ENCODE measurements at places on chromosomes 16 and 17.

DNA sequence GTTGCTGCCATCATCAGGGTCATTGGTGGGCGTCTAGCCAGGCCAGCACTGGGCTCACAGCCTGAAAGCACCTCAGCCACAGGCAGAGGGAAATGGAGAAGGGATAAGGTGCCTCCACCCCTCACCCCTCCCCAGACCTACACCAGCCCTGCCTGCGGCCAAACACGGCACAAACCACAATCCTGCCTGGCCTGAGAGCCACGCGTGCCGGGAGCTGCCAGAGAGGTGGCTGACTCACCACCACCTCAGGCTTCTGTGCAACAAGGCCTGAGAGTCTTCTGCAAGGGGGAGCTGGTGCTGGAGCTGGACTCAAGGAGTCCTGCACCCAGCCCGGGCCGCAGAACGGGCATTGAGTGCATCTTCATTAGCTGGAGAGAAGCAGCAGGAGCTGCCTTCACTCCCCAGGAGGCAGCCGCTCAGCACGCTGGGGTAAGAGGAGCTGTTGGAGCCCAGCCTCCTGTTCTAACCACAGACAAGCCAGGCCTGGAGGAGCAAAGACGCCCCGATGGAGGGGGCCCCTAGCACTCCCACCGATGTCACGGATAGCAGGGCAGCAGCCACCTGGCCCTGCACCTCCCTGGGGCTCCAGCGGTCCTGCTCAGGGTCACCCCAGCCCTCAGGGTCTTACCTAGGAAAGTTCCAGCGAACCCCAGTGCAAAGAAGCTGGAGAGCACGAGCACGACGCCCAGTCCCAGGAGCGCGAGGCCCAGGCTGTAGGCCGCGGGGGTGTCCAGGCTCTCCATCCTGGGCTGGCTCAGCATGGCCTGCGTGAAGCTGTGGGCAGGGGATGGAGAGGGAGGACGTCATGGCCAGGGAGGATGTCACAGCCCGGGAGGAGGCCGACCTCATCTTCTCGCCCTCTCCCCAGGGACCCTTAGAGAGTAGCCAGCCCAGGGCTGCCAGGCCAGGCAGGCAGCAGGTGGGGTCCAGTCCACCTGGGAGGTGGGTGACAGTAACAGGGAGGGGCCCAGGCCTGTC, 16.0 kb upstream of the RASD1 start:
- no peak for DNase-seq

- DNase-seq = peak; percentile 69
Measured at GRCh38 chr17:62653002-62653825, 25.7 kb downstream of the MRC2 start.

GRCh38 chr17:58284613-58285421, 4.1 kb upstream of the MPO start:
- DNase-seq = no peak

- DNase-seq = peak; percentile 81
Measured at GRCh38 chr16:54930005-54930868, at the start of gene IRX5. Gene IRX5 (plus strand): TSS chr16:54930865. CDS start chr16:54931199, 334 bp downstream.

DNA sequence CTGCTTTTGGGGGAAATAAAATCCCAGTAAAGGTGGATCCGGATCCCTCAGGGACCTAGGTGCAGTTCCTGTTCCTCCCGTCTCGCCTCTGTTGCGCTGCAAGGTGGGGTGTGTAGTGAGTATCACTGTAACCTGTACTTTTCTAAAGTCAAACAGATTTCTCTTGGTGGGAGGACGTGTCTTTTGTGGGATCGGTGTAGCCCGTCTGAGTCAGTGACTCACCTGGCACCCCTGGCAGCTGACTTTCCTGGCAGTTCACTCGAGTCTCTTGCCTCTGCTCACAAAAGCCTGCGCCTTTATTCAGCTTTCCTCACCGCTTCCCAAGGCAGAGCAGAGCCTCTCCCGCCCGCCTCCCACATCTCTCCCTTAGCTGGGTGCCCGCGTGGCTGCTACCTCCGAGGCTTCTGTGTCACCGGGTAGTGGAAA, 85.7 kb downstream of the CMIP start:
- peak; percentile 94 for DNase-seq

GRCh38 chr17:7856011-7856810, 1.1 kb downstream of the NAA38 start:
- DNase-seq = no peak

GRCh38 chr16:16857012-16857411, 478.1 kb downstream of the NPIPA7 start:
- DNase-seq = no peak

- DNase-seq = no peak
Measured at GRCh38 chr16:71467810-71468209, 5.8 kb upstream of the ZNF23 start.

DNA sequence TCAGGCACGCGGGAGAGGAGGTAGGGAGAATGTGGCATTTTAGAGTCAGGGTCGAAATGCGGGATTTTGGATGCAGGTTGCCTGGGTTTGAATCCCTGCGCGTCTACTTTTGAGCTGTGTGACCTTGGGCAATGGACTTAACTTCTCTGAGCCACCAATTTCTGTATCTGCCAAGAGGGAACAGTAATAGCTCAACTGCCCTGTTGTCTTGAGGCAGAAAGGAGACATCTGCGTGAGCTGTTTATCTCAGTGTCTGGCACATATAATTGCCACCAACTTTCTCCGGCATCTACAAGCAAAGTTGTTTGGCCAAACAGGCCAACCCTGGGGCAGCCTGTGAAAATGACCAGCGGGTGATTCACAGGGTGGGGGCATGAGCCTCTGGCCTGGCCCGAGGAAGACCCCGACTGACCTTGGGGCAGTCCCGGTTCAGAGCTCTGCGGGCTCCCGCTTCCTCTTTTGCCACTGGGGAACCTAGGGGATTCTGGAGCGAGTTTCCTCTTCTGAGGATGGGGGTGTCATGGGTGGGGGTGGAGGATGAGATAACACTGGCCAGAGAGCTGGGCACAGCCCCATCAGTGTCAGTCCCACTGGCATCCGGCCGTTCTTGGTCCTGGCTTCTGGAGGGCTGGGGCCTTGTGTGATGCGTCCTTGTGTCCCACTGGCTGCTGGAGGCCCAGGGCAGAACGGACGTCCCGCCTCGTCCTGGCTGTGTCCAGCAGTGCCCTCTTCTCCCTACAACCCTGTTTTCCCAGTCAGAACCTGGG, 1.3 kb downstream of the SNN start:
- peak; percentile 37 for DNase-seq

DNA sequence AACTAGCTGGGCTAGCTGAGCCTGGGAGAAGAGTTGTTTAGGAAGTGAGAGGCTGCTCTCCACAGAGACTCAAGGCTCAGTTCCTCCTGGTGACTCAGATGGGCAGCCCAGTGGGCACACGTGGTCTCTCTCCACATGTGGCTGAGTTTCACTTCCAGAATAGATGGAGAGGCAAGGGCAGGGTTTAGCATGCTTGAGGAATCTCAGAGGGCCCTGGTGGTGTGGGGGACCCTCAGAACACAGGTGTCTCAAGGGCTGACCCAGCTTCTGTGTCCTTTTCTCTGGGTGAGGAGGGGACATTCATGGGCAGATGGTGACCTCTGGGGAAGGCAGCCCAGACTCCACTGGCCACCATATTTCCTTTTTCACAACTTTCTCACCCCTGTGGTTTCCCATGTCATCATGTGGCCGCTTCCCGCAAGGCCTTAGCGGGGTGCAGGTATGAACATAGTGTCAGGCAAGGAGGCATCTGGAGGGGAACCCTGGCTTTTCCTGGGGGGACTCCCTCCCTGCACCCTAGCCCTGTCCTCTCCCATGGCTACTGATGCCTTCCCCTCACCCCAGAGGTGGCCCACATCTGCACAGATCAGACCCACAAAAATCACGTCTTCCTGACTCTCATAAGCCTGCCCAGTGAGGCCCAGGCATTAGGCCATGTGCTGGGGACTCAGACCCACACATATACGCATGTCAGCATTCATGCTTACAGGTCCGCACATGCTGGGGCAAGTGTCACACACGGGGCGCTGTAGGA, 3.3 kb downstream of the GRN start:
- DNase-seq = no peak

- no peak for DNase-seq
Measured at GRCh38 chr16:6193718-6194117, 1096.1 kb upstream of the EEF2KMT start.

DNA sequence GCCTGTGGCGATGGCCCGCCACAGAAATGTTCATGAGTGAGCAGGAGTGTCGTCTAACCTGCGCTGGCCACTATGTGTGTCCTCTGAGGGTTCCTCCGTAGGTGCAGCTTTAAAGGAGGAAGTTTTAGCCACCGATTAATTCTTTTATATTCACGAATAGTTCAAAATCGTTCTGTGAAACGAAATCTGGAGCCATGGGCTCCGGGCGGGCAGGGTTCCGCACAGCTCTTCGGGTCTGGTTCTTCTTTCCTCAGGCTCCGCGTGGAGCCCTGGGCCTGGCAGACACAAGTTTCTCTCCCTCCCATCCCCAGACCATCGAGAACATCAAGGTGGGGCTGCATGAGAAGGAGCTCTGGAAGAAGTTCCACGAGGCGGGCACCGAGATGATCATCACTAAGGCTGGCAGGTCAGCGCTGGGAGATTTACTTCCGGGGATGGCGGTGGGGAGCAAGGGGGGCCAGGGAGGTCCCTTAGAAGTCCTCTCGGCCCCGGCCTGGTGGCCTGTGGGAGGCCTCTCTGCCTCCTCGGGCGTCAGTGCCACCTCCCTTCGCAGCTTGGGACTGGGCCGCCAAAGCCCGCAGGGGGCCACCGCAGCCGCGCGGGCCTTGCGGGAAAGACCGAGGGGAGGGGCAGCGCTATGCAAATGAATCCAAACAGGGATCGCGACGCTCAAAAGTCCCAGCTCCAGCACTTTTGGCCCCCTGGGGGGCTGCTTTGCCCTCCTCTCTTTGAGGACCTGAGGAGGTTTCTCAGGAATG, 5.2 kb downstream of the TBX4 start:
- no peak for DNase-seq

DNA sequence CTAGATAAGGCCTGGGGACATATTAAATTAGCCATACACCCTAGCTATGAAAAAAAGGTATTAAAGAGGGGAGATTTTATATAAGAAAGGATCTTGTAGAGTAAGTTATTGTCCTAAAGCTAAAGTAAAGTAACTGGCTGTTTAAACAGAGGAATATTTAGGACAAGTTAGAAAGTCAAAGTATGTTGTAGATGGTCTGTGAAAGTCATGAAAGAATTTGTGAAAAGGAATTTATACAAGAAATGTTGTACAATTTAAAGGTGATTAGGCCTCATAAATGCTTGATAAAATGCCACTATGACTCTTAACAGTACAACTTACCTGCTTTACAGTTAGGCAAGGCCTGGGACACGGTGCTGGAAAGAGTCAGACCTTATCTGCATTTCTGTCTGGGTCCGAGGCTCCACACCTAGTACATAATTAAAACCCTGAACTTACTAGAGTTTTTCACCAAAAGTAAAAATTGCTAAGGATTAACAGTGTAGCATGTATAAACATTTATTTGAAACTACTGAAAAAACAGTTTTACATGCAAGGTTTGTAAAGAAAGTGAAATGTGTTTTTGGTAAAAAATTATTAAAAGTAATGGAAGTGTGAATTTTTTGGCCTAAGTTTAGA, 445.3 kb upstream of the TOM1L1 start:
- DNase-seq = no peak

GRCh38 chr17:510226-510917, 157.8 kb upstream of the RPH3AL start:
- no peak for DNase-seq

DNA sequence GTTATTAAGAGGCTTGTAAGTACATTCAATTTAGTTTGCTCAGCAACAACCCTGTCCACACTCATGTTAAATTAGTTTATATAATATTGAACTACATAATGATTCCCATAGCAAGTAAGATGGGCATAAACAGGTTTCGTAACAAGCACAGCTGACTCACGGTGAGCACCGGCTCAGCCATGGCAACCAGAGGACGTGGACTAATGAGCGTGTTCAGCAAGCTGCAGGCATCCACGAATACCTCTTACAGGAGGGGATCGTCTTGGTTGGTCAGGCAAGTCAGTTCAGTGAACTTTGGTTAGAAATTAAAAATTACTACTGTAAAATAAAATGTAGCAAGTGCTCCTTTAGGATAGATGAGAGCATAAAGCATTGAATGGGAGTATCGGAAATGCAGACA, 58.4 kb downstream of the ELAC2 start:
- no peak for DNase-seq

DNA sequence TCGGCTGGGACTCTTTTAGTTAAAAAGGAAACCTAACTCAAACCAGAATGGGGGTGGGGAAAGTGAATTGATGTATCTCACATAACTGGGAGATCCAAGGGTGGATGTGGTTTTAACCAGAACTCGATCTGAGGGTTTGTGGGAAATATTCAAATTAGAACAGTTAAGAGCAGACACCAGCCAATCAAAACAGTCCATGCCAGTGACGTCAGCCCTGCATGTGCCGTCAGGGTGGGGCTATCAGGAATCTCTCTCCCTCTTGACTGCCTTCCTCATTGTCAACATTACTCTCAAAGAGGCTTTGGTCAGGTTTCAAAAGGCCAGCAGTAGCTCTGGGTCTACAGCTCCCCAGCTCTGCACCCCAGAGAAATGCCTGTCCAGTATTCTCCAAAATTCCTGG, 94.2 kb upstream of the HSBP1 start:
- DNase-seq = no peak

GRCh38 chr16:72666267-72666666, 381.7 kb downstream of the ZFHX3 start:
- DNase-seq = no peak

GRCh38 chr17:48804936-48805411, 12.1 kb downstream of the TTLL6 start:
- DNase-seq = peak; percentile 52

DNA sequence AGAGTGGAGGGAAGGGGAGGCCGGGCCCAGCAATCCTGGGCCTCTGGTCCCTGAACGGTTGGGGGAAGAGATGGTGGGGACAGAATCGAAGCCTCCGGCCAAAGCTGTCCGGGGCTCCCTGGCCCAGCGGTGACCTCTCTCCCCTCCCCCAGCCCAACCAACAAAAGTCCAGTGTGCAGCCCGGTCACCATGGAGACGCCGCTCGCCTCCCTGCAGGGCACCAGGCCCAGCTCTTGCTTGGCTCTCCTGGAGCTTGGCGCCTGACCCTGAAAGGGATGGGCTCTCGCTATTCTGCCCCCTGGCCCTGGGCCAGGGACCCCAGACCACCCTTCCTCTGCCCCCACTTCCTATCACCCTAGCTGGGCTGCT, 1.3 kb downstream of the METRN start:
- DNase-seq = peak; percentile 92

GRCh38 chr16:68061396-68061795, 23.8 kb upstream of the NFATC3 start:
- no peak for DNase-seq
